ENCODE measurements at places on chromosomes 13 and 19.

DNA sequence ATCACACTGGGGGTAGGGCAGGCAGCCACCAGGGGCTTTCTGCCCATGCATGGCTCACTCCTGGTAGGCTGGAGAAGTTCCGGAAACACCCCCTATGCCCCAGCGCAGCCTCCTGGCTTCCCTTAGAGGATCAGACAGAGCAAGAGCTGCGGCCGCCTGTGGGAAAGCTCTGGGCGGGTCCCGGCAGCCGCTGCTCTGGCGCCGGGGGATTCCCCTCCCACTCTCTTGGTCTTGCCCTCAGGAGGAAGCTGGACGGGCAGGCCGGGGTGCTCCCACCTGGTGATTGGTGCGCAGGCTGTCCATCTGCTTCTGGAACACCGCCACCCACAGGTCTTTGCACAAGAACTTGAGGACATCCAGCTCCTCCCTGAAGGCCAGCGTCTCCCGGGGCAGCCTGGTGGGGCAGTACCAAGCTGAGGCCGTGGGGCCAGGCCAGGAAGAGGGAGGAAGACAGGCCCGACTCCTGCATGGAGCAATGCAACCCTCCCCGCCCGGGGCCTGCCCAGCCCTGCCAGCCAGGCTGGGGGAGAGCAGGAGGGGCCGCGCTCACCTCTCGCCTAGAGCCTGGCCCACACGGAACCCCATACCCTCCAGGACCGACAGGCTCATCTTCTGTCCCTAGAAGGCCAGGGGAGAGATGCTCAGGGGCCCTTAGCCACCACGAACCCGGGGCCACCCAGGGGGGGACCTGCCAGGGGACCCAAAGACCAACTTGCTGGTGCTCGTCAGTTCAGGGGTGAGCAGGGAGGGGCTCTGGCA is 4.0 kb upstream of the NKPD1 start:
- peak; percentile 40 for DNase-seq

GRCh38 chr19:14561847-14562351 is 10.0 kb downstream of the NDUFB7 start:
- DNase-seq, result no peak

DNA sequence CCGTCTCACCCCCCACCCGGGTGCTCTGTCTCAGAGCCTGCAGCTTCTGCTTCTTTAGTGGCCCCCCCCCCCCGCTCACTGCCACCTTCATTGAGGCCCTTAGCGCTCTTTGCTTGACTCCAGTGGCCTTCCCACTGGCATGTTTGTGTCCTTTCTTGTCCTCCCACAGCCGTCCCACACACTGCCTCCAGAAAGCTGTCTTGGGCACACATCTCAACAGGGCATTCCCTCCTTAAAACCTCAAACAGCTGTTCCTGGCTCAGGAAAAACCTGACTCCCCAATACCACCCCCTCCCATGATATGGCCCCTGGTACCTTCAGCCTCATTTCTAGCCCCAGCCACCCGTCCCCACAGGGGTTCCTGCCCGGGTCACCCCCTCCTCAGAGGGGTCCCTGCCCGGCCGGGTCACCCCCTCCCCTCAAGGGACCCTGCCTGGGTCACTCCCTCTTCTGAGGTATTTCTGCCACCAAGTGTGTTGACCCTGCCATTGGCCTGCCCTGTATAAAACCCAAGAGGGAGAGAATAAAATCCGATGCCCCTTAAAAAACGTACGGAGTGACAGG is 8.9 kb downstream of the B3GLCT start:
- no peak for DNase-seq

DNA sequence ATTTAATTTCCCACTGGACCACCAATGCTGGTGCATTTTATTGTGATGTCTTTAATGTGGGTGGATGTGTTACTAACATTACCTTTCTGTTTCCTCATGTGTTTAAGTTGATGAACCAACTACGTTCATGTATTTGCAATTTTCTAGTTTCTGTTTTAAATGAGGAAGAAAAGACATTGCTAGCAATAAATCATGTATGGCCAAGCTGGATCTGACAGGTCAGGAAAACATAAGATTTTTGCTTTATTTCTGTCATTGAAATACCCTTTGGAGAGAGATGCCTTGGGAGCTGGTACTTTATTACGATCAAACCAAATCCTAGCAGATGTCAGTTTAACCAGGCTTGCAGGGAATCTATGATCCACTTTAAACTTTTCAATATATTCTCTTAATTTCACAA is 553.2 kb downstream of the RFC3 start:
- DNase-seq, result no peak

- DNase-seq, result no peak
Measured at GRCh38 chr13:98370806-98371515, 193.9 kb upstream of the RNF113B start.

DNA sequence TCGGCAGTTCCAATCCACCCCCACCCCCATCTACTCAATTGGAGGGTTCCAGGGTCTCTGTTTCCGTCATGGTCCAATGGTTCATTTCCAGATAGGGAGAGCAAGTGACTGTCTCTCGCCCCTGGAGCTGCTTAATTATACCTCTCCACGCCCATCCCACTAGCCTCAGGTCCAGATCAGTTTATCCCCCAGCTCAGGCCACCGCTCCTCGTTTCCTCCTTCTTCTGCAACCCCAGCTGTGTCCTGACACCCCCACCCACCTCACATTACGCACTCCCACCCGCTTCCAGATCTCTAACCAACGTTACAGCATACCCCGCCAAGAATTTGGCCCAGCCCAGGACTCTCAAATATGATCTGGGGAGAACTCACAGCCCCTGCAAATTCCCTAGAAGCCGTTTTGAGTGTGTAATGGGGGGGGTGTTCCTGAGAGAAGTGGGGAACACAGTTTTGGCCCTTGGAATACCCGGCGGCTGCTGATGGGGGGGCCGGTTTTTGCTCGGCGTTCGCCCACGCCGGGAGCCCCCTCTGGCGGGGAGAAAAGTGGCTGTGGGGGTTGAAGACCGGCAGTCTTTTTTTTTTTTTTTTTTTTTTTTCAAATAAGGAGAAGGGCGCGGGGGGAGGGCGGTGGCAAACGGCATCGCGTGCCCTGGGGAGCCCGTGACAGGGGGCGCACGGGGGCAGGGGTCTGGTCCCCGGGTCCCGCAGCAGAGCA is 1.7 kb upstream of the PDE4A start:
- no peak for DNase-seq

DNA sequence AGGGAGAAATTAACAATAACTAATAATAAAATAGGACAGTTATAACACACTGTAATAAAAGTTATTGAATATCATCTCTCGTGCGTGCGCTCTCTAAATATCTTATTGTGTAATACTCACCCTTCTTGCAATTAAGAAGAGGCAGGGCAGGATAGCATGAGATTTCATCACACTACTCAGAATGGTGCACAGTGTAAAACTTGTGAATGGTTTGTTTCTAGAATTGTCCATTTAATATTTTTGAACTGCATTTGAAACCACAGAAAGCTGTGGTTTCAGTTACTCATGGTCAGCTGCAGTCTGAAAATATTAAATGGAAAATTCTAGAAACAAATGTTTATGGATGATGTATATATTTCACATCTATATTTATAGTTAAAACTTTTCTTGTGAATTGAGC is 161.1 kb downstream of the DCT start:
- no peak for DNase-seq

GRCh38 chr13:95234242-95234641 is 67.0 kb downstream of the ABCC4 start:
- DNase-seq, result no peak

DNA sequence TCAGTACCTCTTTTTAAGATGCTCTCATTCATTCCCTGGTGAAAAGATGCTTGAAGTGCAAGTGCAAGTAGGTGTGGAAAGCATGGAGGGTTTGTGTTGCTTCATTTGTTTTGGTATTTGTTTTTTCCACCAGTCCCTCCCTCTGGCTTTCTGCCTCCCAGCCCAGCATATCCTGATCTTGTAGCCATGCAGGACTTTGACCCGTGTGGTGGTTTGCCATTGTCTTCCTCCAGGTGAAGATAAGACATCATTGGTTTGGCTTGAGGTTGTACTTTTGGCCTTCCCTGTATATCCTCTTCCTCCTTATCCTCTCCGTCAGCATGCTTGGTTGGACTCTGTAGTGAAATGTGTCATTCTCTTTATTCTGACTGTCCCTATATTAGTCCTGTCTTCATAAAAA is 9.1 kb downstream of the SPINT2 start:
- DNase-seq, result no peak

DNA sequence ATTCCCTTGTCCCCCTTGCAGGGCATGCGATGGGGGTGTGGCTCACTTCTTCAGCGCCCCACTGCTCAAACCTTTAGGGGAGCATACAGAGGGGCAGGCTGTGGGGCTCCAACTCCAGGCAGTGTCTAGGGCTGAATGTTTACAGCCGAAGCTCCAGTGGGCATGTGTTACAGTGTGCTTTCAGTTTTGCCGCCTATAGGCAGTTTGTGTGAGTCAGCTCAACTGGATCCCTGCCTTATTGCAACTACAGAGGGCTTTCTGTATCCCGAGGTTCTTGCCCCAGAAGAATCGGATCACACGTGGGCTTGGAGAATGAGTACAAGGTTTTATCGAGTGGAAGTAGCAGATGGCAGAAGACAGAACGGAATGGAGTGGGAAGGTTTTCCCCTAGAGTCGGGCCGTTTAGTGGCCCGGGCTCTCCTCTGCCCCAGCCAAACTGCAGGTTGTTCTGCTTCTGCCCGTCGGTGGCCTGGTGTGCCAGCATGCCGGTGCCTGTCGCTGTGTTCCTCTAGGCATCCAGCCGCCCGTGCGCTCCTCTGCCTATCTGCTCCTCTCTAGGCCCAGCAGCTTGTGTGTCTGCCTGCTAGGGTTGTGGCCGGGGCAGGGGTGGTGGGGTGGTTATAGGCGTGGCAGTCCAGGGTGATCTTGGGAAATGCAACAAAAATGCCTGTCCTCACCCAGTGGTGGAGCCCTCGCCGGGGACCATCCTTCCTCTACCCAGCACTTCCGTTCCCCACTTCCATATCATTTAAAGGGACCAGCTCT is 435.9 kb upstream of the SGCG start:
- no peak for DNase-seq

- no peak for DNase-seq
Measured at GRCh38 chr19:22945560-22945959, 57.4 kb downstream of the ZNF728 start.

DNA sequence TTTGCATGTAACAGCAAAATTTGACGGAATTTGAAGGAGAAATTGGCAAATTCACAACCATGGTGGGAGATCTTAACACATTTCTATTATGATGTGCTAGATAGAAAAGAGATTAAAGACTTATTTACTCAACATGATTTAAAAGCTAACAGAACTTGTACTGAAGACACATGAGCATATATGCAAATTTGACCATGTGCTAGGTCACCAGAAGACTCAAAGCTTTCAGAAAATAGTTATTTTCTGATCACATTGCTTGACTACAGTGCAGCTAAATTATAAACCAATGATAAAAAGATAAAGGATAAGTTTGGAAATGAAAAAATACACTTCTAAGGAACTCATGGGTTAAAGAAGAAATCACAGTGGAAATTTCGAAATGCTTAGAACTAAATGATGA is 9.1 kb downstream of the GPR183 start:
- no peak for DNase-seq

GRCh38 chr19:50967929-50968715 is 1.3 kb downstream of the KLK6 start:
- DNase-seq, result no peak

DNA sequence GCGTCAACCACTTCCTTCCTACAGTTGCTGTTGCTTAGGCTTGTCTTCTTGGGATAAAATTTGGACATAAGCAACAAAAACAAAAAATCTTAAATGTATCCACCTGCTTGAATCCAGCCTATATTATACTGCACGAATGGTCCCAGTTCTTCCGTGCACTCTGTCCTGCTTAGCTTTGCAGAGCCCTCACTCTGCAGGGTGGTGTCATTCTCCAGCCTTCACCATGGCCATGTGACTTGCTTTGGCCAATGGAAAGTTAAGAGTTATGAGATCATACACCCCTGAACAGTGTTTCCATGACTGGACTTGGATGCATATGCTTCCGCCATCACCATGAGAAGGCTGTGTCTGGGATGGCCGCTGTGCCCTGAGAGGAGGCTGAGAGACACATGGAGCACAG is 27.4 kb upstream of the SACS start:
- no peak for DNase-seq

- no peak for DNase-seq
Measured at GRCh38 chr13:26855921-26856320, 95.3 kb upstream of the GPR12 start.

- no peak for DNase-seq
Measured at GRCh38 chr19:1161716-1162115, 12.4 kb downstream of the SBNO2 start.

DNA sequence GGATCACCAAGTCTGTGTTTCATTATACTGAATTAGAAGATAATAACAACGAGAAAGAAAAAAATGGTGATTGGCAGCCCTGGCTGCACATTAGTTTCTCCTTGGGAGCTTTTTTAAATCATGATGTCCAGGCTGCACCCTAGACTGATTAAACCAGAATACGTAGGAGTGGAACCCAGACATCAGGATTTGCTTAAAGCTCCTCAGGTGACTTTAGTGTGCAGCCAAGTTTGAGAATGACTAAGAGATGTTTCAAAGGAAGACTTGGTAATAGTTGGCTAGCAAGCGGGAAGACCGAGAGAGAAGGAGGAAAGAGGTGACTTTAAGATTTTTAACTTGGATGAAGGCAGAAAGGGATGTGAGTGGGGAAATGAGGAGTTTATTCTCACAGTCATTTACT is 71.4 kb upstream of the SERP2 start:
- no peak for DNase-seq

- DNase-seq, result no peak
Measured at GRCh38 chr19:4801085-4801619, 9.6 kb downstream of the FEM1A start.

DNA sequence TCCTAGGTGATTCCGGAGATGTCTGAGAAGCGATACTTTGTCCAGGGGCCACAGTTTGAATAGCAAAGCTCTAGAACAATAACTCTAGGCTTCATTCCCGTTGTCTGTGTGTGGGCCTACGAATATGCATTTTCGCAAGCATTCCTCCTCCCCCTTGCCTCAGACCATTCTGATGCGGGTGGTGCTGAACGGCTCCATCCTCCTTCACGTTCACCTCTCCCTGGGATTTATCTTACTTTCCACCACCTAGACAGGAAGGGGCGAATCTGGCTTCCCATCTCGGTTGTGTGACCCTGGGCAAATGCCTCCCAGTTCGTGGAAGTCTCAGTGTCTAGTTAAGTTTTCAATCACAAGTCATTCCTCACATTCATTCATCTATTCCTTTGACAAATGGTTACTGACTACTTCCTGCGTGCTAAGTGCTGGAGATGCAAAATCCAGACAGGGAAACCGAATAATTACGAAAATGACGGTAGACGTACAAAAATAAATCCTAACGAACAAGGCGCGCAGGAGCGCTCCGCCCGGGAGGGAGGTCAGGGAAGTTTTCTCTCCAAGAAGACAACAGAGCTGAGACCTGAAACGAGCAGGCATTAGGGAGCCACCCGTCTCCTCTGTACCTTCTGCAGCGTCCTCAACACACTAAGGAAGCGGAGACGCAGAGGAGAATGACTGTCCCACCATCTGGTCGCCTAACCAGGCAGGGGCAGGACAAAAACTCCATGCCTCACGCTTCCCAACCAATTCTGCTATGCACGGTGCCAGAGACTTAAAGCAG is 1.3 kb upstream of the CNOT3 start:
- no peak for DNase-seq

GRCh38 chr19:48477698-48478338 is 8.6 kb downstream of the CYTH2 start:
- no peak for DNase-seq

- no peak for DNase-seq
Measured at GRCh38 chr19:18393836-18394235, 3.6 kb downstream of the LRRC25 start.

GRCh38 chr19:41597600-41598041 is 21.7 kb downstream of the CEACAM21 start:
- peak; percentile 25 for DNase-seq

Data from stimulated activated CD4-positive, alpha-beta T cell treated with anti-CD3 and anti-CD28 coated beads, Interleukin-15, amount 100 ng/mL, for 1 hour (primary cell).